ENCODE measurements at places on chromosomes 3 and 15.

DNA sequence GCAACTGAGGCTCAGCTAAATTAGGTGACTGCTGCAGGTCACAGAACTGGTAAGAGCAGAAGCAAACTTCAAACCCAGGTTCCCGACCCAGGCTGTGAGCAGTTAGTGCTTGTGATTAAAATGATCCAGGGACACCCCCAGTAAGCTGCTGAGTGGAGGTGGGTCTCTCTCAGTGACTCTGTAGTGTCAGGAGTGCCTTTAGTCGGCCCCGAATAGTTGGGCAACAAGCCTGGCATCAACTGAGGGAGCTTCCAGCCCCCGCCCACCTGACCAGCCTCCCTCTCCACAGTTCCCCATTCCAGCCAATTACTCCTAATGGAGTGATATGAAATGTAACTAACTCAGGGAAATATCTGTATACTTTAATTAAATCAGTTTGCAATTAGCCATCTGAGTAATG is 168.0 kb upstream of the SMAD3 start:
- no peak for DNase-seq

DNA sequence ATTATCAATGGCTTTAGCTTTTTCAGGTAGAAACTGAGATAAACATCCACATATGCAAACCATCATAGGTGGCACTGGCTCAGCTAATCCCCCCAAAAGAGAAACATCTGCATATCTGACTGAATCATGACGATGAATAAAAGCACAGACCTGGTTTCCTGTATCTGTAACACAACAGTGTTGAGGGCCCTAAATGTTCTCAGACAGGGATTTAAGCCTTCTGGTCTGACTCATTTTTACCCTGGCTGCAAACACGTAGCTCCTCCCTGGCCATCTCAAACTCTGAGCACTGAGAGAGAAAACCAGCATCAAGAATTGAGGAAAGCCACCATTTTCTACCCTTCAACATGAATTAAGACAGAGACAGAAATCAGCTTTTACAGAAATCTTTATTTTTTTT is 35.2 kb downstream of the GLB1 start:
- no peak for DNase-seq

- no peak for DNase-seq
Observed at GRCh38 chr3:61679026-61679425, 117.7 kb downstream of the PTPRG start.

GRCh38 chr15:81425905-81426304 is 51.9 kb upstream of the TMC3 start:
- no peak for DNase-seq

DNA sequence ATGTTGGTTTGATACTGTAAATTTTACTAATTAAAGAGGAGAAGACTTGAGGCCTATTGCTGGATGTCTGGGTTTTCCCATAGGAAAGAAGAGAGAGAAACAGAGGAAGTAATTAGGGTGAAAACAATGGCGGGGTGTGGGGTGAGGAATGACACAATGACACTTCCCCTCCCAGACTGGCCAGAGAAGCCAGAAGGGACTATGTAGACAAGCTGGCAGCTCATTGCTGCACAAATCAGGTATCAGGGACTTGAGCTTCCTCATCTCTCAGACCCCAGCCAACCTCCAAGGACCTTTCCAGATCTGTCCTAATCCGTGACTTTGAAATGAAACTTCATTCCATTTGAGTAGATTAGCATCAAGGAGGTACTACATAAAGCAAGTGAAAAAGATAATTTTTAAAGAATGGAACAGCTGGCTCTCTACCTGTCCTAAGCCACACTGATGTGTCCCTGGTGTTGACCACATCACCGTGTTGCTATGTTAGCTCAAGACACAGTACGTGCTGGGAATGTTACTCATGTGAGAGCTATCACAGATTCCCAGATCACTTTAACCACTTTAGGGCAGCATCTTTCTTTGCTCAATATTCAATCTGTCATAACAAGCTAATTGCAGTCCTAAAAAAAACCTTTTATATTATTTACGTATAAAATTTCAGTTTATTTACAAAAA is 22.2 kb downstream of the TMEM212 start:
- DNase-seq = no peak

DNA sequence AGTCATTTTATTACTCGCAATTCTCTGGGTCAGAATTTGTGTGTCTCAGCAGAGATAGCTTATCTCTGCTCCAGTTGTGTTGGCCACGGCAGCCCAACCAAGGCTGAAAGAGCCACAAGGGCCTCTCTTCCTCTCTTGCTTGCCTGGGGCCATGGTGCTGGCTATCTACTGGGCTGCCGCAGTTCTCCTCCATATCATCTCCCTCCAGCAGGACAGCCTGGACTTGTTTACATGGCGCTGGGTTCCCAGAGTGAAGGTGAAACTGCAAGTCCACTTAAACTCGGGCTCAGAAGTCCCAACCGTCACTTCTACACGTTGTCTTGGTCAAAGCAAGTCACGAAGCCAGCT is 134.8 kb downstream of the UACA start:
- no peak for DNase-seq

DNA sequence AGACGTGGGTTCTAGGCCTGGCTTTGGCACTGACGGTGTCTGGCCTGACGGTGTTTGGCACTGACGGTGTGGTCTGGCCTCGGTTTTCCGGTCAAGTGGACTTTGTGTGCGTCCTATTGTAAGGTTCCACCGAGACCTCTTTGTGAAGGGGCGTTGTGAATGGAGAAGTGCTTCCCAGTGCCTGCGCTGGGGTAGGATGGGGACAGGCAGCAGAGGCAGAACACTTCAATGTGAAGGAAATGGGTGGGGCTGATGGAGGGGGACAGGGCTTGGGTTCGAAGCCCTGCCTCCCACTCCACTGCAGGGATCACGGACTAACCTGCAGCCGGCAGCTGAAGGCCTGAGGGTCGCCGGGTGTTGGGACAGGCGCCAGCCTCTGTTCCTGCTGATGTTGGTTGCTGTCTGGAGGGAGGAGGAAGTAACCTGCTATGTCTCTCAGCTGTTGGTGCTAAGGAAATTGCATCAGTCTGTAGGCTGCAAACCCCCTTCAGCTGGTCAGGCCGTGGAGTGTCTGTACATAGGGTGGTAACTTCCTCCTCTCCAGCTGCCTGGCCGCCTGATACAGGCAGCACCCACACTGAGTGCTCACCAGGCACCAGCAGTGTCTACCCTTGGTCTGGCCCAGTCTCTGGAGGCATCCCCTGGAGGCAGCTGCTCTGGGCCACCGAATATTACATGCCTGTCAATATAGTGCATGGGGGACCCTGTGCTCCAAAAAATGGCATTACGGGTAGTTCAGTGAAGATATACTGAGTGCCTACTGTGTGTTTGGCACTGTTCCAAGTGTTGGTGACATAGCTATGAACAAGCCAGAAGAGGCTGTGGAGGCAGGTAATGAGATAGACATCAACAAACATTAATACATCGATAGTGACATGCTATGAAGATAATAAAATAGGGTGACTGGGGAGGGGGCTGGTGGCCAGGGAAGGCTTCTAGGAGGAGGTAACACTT is 1.1 kb downstream of the TM6SF1 start:
- no peak for DNase-seq

GRCh38 chr3:86934851-86935250 is 56.1 kb downstream of the VGLL3 start:
- DNase-seq = no peak

GRCh38 chr3:11569156-11569741 is 74.5 kb downstream of the VGLL4 start:
- DNase-seq = no peak

- DNase-seq = no peak
Observed at GRCh38 chr15:48153526-48153925, 24.6 kb downstream of the MYEF2 start.

DNA sequence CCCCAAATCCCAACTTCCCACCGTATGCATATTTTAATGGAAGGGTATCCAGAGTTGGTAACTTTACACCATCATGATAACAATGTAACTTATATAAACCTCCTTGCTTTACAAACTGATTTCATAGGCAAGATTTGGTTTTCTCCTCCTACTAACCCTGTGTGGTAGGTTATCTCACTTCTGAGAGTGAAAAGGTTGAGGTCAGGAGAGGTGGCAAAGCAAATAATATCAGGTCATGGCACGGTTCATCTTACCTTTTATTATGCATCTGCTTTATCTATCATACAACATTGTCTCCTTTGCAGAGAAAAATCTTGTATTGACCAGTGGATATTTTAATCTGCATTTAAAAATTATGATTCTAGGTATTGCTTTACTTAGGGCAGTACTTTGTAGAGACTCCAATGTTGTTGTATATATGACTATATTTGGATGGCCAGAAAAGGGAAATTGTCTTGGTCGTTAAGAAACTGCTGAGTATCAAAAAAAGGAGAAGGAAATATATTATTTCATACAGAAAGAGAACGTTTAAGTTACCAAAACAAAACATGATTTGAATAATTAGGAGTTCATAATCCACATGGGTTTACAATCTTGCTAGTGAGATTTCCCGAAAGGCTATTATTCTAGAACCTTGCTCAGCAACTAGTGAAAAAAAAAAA is 30.4 kb downstream of the NFKBIZ start:
- DNase-seq = no peak

GRCh38 chr3:111621535-111621934 is 26.4 kb upstream of the ZBED2 start:
- no peak for DNase-seq

- no peak for DNase-seq
Observed at GRCh38 chr3:98553021-98553563, 21.3 kb downstream of the GPR15 start.

- DNase-seq = no peak
Observed at GRCh38 chr3:191321019-191321767, 8.0 kb upstream of the CCDC50 start.

DNA sequence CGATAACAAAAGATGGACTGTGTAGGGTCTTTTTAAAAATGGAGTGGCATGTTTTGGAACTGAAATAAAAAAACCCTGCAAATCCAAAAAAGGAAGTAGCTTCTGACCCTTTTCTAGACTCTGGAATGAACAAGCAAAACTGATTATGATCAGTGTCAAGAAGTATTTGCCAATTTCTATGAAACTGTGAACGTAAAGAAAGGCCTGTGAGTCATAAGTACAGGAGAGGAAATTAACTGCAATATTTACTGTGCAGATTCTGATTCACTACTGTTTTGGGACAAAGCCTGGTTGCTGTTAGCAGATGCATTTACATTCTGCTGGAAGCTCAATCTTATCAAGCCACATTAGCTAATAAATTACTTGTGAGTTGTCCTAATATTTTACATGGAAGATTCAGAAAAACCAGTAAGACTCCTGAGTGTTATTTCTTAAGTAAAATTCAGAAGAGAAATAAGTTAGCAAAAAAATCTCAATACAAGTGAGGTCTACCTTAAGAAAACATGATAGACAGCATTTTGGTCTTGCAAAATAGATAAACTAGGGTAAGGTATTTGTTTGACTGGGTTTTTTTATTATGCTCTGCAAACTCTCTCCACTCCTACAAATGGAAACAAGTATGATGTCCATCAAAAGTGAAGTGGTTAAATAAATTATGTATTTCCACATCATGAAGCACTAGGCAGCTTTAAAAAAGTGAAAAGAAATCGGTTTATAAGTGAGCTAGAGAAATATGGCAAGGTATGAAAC is 90.2 kb upstream of the LMOD3 start:
- DNase-seq = no peak

DNA sequence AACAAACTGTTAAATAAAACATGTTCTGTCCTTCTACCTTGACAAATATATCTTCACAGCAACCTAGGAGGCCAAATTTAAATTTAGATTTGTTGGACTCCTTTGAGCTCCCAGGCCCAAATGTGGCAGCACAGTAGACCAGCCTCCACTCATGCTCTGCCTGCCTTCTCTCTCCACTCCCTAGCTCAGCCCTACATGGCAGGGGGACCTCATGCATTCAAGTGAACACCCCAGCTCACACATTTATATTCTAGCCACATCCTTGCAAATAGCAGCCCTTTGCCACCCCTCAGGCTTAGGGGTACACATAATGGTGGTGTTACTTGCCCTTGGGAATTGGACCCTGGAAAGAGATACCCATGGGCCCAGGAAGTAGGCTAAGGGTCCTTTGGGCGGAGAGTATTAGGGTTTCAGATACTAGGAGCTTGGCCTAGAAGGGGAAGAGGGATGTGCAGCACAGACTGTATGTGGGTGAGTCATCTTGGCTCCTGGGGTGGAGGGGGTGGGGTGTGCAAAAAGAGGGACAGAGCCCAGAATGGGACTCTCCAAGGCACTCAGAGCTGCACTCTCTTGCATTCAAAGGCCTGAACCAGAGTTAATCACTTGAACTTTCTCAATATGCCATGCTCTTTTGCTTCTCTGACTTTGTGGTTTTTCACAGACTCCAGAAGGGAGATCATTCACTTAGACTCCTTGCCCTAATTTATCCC is 268.4 kb upstream of the ROPN1 start:
- no peak for DNase-seq

- DNase-seq = no peak
Observed at GRCh38 chr3:72196377-72196929, 411.5 kb upstream of the PROK2 start.

DNA sequence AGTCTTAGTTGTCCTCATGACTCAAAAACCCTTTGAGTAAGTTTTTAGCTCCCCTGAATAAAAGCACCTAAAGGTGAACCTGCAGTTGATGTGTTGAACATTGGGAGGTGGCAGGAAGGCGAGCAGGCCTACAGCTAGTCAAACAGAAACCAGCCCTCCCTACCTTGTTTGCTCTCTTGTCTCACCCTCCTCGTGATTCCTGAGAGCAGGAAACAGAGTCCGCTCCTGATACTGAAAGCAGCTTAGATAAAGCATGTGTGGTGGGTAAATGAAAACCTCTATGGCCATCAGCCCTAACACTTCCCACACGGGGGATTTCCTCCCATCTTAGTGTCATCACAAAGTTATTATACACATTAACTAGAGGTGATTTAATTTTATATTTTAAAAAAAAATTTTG is 21.8 kb upstream of the CLDN18 start:
- peak; percentile 2 for DNase-seq

Data from stimulated activated CD4-positive, alpha-beta T cell treated with anti-CD3 and anti-CD28 coated beads, TNF-alpha, amount 100 ng/mL, for 48 hours (primary cell).